ENCODE measurements at places on chromosomes 12 and 14. TPM values are rescaled to one million over a fixed set of nuclear protein-coding genes. Genes with fewer than 3 reads are reported as not detected.

Gene ESR2
- 23.3 TPM for total RNA-seq

Gene JPH4
- 11.5 TPM for total RNA-seq

DNA sequence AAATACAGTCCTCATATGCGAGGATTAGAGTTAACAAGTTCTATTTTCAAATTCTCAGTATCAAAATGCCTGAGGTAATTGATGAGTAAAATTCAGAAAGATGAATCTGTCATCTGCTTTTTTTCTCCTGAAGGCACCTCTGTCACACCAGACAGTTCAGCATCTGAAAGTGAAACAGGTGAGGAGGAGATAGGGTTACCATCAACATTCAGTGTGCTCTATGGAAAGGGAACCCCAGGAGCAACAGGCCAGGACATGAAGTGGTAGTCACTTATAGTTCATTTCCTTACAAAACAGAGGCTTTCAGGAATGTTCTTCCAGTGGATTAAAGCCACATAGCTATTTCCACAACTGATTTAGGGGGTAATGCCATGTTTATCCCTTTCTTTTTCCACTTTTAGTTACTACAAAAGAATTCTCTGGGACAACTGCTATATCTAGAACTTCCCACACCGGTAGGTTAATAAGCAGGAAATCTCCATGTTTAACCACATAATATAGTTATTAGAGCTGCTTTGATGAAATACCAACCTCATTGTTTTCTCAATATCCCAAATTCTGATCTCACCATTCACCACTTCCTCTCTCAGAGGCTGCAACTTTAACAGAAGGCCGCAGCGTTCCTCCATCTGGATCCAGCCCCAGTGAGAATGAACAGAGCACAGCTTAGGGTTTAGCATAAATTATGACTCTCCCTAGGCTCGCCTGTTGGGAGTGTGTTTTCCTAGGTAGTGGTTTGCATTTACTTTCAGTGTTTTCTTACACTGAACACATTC lies 177.0 kb upstream of the CNTN1 start:
- no peaks in the 10 kb centered on the region for H3K36me3 ChIP-seq
- H3K27me3 ChIP-seq: no peaks in the 10 kb centered on the region
- H3K4me3 ChIP-seq: no peak overlapping the region
- no peaks in the 10 kb centered on the region for H3K4me1 ChIP-seq

- DNase-seq: no peak
- H3K27ac ChIP-seq: no peak overlapping the region
Measured at GRCh38 chr14:41868396-41868795, 261.7 kb downstream of the LRFN5 start.

DNA sequence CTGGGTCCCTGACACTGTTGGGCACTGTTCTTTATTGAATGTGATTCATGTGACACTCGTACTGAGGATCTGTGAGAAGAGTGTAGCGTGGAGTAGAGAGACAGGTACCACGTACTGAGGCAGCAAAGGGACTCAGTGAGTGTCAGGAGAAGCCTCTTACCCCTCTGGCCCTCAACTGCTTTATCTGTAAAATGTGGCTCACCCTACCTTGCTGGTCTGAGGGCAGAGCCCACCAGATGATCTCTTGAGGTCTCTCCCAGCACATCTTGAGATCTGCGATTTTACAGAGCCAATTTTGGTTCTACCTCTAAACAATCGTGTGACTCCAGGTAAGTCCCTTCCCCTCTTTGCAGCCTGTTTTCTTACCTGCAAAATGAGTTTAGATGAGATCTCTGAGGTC lies 3.1 kb downstream of the CEBPE start:
- no peaks in the 10 kb centered on the region for H3K27me3 ChIP-seq
- DNase-seq: no peak
- H3K4me3 ChIP-seq: no peak overlapping the region
- no peaks in the 10 kb centered on the region for H3K36me3 ChIP-seq
- H3K4me1 ChIP-seq: no peaks in the 10 kb centered on the region

Gene ADAM21
- not detected for total RNA-seq

Gene C12orf50
- 0.13 TPM for total RNA-seq

Data from ovary (tissue), 10 donors.